ENCODE measurements at places on chromosomes 16 and 17. TPM values are rescaled to one million over a fixed set of nuclear protein-coding genes. Genes with fewer than 3 reads are reported as not detected.

Gene EFCAB5
- not detected for total RNA-seq

Gene TNFRSF17
- not detected for total RNA-seq

Gene MT1H
- not detected for total RNA-seq

Gene SLC38A8
- total RNA-seq = not detected

Gene CTRB2
- total RNA-seq = not detected

Gene SLX4
- 6.9 TPM for total RNA-seq

Gene TPSD1
- total RNA-seq = not detected

Gene NPIPA3
- total RNA-seq = 0.34 TPM

Gene KRT33A
- not detected for total RNA-seq

Gene WSB1
- 36.9 TPM for total RNA-seq

Gene CHST4
- under 0.01 TPM for total RNA-seq

Gene TNK1
- not detected for total RNA-seq

Gene C16orf92
- total RNA-seq = not detected

Gene OR4D1
- not detected for total RNA-seq

Gene DHRS7C
- total RNA-seq = not detected

Gene HSPB9
- total RNA-seq = not detected

Gene KRTAP9-4
- total RNA-seq = not detected

Gene MGAT5B
- total RNA-seq = 0.50 TPM

Gene PYCARD
- total RNA-seq = 61.8 TPM

Gene CCL3
- not detected for total RNA-seq

Gene TBX2
- 88.9 TPM for total RNA-seq

Gene CDRT15L2
- not detected for total RNA-seq

Gene VPS25
- total RNA-seq = 96.9 TPM

Gene TBC1D24
- 9.9 TPM for total RNA-seq

Gene SSTR5
- not detected for total RNA-seq

Gene TP53TG3F
- not detected for total RNA-seq

All from bronchus fibroblast of lung (primary cell).